PC-9 (cell line): ENCODE measurements at places on chromosomes 1 and 21. TPM values are rescaled to one million over a fixed set of nuclear protein-coding genes. Genes with fewer than 3 reads are reported as not detected.

The HES3 gene
- not detected in 2 replicates for total RNA-seq

The PSRC1 gene
- total RNA-seq = 26.4 and 28.6 TPM in 2 replicates

- H3K36me3 ChIP-seq = no peaks in the 10 kb centered on the region
- no peak overlapping the region for H3K27ac ChIP-seq
- H3K27me3 ChIP-seq = no peaks in the 10 kb centered on the region
- H3K4me3 ChIP-seq = no peak overlapping the region
Observed at GRCh38 chr1:85488126-85488525, 23.2 kb upstream of the DDAH1 start.

GRCh38 chr1:214677945-214678344, 75.0 kb downstream of the CENPF start:
- H3K36me3 ChIP-seq = no peaks in the 10 kb centered on the region
- no peak overlapping the region for H3K4me3 ChIP-seq

DNA sequence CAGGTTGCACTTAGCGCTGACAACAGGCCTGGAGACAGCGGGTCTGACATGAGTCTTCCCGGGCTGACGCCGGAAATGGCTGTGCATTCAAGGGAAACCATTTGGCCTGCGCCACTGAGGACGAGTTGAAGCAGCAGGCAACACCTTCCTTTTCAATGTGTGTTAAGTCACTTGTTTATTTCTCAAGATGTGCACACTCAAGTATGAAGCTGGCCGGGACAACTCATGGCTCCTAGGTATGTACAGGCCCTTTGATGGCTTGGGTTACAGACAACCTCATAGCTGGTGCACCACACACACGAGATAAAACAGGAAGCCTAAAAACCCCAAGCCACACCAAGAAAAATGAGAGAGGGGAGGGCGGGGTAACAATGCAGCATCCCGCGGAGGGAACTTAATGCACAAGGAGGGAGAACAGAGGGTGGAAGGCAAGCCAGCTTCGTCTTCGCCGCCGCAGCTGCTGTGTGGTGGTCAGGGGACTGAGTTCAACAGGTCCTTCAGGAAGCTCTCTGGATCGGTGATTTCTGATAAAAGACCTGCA, 118.0 kb upstream of the IFFO2 start:
- no peaks in the 10 kb centered on the region for H3K4me1 ChIP-seq
- H3K27me3 ChIP-seq = no peaks in the 10 kb centered on the region
- no peaks in the 10 kb centered on the region for H3K36me3 ChIP-seq
- H3K27ac ChIP-seq = no peak overlapping the region

DNA sequence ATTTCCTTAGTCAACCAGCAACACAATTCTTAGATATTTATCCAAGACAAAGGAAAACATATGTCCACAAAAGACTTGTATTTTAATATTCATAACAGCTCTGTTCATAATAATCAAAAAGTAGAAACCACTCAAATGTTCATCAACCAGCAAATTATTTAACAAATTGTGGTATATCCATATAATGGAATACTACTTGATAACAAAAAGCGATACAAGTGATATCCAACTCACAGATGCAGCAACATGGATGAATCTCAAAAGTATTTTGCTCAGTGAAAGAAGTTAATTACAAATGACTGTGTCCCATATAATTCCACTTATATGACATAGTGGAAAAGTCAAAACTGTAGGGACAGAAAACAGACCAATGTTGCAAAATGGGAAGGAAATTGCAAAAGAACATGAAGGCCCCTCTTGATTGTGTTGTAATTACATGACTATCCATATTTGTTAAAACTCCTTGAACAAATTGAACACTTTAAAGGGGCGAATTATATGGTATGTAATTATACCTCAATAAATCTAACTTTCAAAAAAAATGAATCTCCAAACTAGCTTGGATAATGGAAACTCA, 116.9 kb downstream of the EDEM3 start:
- no peak for DNase-seq
- H3K36me3 ChIP-seq = no peaks in the 10 kb centered on the region
- no peak overlapping the region for H3K27ac ChIP-seq
- no peak overlapping the region for H3K4me3 ChIP-seq

The SLFNL1 gene
- 0.35 and 0.41 TPM in 2 replicates for total RNA-seq

The UBXN10 gene
- 9.4 and 11.9 TPM in 2 replicates for total RNA-seq

The SPAG17 gene
- total RNA-seq = not detected in 2 replicates

DNA sequence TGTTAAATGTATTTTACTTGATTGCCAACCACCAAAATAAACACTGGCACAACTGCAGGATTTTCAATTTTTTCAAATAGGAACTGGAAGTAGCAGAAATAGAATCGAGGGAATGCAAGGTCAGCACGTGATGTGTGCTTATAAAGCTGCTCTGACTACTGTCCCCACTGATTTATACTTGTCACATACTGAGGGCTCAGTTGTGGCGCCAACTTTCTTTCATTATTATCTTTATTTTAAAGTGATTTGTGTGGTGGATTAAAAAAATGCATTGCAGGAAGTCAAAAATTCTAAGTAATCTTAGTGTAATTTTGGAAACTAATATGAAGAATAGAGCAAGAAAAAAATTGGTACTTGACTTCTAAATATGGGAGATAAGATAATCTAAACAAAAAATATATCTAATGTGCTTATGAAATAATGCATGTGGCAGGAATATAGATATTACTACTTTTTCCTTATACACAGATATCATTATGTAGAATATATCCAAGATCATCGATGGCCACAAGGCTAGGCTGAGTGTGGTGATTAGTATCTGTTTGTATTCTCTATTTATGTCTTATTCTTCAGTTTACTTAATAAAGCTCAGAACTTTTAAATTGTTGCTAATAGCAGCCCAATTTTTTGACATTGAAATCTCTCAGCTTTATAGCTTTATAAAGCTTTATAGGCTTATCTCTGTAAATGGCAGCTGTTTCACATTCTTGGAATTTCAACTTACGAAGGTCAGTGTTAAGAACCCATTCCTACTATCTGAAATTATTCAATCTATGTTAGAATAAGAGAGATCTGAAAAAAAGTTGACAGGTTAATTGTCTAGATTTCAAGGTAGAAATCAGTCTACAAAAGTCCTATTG, 404.5 kb upstream of the ADAMTS5 start:
- H3K36me3 ChIP-seq = no peaks in the 10 kb centered on the region
- H3K4me3 ChIP-seq = no peak overlapping the region
- DNase-seq = no peak
- H3K4me1 ChIP-seq = no peaks in the 10 kb centered on the region
- H3K27ac ChIP-seq = no peak overlapping the region
- H3K27me3 ChIP-seq = no peaks in the 10 kb centered on the region

GRCh38 chr1:185694081-185694480, 40.1 kb upstream of the HMCN1 start:
- no peaks in the 10 kb centered on the region for H3K36me3 ChIP-seq
- DNase-seq = no peak
- no peaks in the 10 kb centered on the region for H3K27me3 ChIP-seq
- H3K4me1 ChIP-seq = no peaks in the 10 kb centered on the region

DNA sequence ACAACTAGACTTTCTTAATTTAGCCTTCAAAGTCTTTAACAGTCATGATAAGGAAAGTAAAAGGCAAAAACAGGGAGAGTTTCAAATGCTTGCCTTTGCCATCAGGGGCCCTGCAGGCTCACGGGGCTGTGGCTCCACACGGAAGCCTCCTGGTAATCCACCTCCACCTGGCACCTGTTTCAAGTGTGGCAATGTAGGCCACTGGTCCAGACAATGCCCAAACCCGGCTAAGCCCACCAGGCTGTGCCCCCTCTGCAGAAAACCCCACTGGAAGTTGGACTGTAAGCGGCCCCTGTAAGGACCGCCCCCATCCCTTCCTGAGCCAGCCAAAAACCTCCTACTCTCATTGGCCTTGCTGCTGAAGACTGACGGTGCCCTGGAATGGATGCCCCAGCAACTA, 32.5 kb downstream of the VN1R5 start:
- DNase-seq = no peak
- no peaks in the 10 kb centered on the region for H3K36me3 ChIP-seq
- H3K27ac ChIP-seq = no peak overlapping the region
- no peaks in the 10 kb centered on the region for H3K27me3 ChIP-seq

GRCh38 chr1:157856538-157856937, 14.9 kb upstream of the CD5L start:
- no peak for DNase-seq
- H3K4me3 ChIP-seq = no peak overlapping the region
- no peak overlapping the region for H3K27ac ChIP-seq
- H3K36me3 ChIP-seq = no peaks in the 10 kb centered on the region
- H3K4me1 ChIP-seq = no peaks in the 10 kb centered on the region

- H3K36me3 ChIP-seq = 0 out of 2 replicates have a peak, but pooled peaks cover 3% of the 10 kb centered on the region
- no peak overlapping the region for H3K4me3 ChIP-seq
- no peak overlapping the region for H3K27ac ChIP-seq
- H3K4me1 ChIP-seq = peaks cover 46% of the 10 kb centered on the region
Observed at GRCh38 chr1:41876576-41877445, 41.9 kb downstream of the HIVEP3 start.

The RHBDL2 gene
- total RNA-seq = 31.6 and 36.9 TPM in 2 replicates

The LZIC gene
- total RNA-seq = 27.4 and 33.5 TPM in 2 replicates

The KDF1 gene
- total RNA-seq = 20.5 and 21.3 TPM in 2 replicates

The CCDC30 gene
- 6.9 and 10.2 TPM in 2 replicates for total RNA-seq

The SYT2 gene
- 0.07 TPM in 1 of 2 replicates, not detected in the other for total RNA-seq

The KRTAP13-2 gene
- total RNA-seq = not detected in 2 replicates

The RNU1-4 gene
- 1,333 and 3,235 TPM in 2 replicates for total RNA-seq

The CFHR5 gene
- total RNA-seq = not detected in 2 replicates

DNA sequence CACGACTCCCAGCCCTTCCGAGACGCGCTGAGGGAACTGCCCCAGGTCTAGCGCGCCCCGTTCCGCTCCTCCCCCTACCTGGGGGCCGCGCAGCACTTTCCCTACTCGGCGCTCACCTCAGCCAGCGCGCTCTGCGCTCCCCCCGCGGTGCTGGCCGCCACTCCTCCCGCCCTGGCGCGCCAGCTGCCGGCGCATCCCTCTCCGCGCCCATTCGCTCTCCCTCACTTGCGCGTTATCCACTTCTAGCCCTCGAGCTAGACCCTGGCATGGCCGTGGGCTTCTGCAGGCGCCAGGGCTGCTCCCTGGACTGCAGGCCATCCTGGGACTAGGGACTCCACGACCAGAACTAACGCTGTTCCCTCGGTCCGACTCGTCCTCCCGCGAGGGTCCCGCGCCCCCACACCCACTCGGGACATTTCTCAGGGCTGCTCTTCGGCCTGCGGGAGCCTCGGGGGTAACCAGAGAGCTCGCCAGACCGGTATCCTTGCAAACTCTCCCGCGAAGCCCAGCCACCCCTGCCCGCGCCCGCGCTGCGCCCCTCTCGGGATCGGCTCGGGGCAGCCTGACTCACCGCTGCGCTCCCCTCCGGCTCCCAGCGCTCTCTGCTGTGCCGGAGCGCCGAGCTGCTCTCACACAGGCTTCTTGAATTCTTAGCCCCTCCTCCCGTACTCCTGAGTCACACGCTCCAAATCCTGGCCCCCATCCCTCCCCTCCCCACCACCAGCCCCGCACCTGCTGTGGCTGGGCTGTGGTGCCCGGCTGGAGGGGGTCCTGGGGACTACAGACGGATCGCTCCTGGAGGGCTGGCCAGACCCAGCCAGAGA, at the start of gene NGF:
TSS of gene NGF (minus strand) at position 617 of the 824 bp plus-strand sequence. CDS start 51,454 bp downstream, outside the sequence.
- peak; percentile 52 for DNase-seq
- H3K36me3 ChIP-seq = peaks cover 13% of the 10 kb centered on the region
- peaks cover 38% of the 10 kb centered on the region for H3K4me1 ChIP-seq
- H3K27me3 ChIP-seq = no peaks in the 10 kb centered on the region

DNA sequence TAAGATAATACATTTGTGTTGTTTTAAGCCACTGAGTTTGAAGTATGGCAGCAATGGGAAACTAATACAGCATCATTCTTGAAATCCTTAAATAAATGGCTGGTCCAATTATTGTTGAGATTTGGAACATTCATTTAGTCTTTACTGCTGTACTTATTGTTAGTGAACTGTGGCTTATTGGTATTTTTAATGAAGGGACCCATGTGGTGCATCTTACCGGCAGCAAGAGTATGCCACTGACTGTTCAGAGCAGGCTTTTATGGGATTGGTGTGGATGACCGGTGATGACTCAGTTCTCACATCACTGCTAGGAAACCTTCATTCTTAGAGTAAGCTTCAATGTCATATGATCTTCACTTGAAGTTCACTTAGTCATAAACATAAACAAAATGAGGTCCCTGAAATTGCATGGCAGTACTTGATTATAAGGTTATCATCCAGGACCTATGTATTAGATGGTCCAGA, 31.5 kb downstream of the PRKAA2 start:
- H3K4me3 ChIP-seq = no peak overlapping the region
- H3K4me1 ChIP-seq = no peaks in the 10 kb centered on the region
- H3K27ac ChIP-seq = no peak overlapping the region

DNA sequence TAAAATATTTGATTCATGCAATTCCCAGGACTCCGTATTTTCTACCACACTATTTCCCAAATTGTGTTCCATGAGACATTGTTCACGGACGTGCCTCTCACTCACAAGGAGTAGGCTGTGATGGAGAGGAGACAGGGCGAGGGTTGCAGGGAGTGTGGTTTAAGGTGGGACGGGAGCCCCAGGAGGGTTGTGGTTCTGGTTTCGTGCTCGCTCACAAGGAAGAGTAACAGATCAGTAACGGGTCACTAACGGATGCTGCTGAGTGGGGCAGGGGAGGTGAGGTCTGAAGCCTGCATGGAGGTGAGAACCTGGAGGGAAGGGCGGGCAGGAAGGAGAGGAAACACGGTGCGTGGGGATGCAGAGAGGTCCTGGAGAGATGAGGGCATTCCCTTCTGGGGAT, 28.8 kb downstream of the TFF3 start:
- no peaks in the 10 kb centered on the region for H3K4me1 ChIP-seq
- no peak overlapping the region for H3K4me3 ChIP-seq
- no peaks in the 10 kb centered on the region for H3K36me3 ChIP-seq
- no peak for DNase-seq
- H3K27ac ChIP-seq = no peak overlapping the region
- no peaks in the 10 kb centered on the region for H3K27me3 ChIP-seq

DNA sequence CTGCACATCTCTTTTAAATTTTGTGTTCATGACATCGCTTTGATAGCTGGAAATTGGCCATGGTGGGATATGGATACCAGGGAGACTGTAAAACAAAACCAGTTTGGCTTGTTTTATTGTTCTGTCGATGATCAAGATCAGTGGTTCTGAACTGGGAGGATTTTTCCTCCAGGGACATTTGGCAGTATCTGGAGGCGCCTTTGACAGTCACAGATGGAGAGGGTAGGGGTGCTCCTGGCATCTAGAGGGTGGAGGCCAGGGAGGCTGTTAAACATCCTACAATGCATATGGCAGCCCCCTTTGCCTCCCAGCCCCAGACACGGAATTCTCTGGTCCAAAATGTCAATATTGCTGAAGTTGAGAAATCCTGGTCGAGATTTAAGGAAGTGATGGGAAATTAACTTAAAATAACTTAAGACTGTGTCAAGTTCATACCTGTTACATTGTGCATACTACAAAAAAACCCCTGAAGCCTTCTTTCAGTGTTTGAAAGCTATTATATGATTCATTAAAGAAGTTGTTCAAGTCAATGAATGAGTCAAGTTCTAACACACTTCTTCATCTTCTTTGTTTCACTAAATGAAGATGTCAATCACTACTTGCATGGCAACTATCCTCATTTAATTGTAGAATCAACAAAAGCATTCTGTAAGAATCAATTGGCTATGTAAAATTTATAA, 150.9 kb downstream of the KCNJ6 start:
- H3K4me3 ChIP-seq = no peak overlapping the region
- DNase-seq = no peak
- no peaks in the 10 kb centered on the region for H3K36me3 ChIP-seq
- H3K27ac ChIP-seq = no peak overlapping the region
- peaks cover 15% of the 10 kb centered on the region for H3K27me3 ChIP-seq

The GJA5 gene
- 2.8 and 8.7 TPM in 2 replicates for total RNA-seq

GRCh38 chr1:78091215-78091813, 45.5 kb downstream of the GIPC2 start:
- no peak overlapping the region for H3K4me3 ChIP-seq
- DNase-seq = no peak
- H3K4me1 ChIP-seq = peaks cover 13% of the 10 kb centered on the region
- no peak overlapping the region for H3K27ac ChIP-seq
- H3K36me3 ChIP-seq = no peaks in the 10 kb centered on the region
- no peaks in the 10 kb centered on the region for H3K27me3 ChIP-seq
